ENCODE measurements at places on chromosomes 2 and 18.
A peak's percentile ranks its signal among the peaks of the same experiment; 100 is the strongest.

DNA sequence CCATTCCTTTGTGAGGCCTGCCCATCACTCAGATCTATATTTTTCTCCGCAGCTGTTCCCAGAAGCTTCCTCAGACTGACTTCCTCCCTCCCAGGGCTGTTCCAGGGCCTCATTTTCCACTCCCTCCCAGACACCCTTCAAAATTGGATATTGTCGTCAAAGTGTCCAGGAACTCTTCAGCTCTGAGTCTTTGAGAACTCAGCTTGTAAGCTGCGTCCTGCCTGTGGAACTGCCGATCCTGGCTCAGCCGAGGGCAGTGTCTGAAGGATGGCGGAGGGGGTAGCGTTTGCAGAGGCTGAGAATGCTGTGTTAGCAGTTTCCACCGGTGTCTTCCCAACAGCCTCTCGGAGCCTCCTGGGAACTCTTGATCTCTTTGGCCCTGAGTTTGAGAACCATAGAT lies 27.1 kb downstream of the NCK2 start:
- no peak for DNase-seq

- no peak for DNase-seq
These were observed 869 bp upstream of the TCF23 start for GRCh38 chr2:27147935-27148334.

DNA sequence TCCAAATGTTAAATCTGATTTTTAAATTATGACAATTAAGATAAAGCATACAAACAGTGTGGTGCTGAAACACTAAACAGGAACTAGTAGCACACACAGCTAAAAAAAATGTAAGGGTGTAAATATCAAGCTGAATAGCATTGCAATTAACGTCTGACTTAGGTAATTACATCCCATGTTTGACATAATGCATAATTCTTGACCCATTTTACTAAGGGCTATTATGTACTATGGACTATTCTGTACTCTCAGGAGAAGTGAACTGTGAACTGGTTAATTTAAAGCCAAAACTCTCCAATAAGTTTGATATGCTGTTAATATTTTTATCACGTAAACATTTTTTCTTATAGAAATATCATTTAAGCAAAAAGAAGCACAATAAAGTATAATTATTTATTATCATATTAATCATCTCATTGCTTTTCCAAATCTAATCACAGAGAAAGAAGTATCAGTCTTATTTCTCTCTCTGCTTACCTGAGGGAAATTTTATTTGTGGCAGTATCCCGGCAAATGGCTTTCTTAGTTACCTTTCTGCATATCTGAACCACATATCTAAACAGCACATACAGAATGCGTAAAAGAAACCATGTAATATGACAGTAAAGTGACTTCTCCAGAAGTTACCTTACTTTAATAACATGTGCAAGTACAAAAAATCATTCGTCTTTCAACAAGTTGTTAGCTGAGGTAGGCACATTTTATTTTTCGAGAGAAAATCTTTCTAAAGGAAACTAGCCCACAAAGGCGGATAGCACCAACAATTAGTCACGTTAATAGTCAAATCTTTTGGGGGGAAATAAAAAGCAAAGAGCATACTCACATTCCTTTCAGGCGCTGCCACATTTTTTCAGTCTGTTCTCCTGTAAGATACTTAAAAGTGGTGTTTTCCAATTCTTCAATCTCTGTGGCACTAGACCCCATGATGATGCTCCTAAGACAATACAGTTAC lies 94.9 kb upstream of the PDE1A start:
- DNase-seq = no peak

- DNase-seq = peak; percentile 81
These were observed 68.4 kb upstream of the MCFD2 start for GRCh38 chr2:46984040-46984439.

GRCh38 chr2:65799141-65799854 lies 366.9 kb upstream of the SPRED2 start:
- DNase-seq = no peak

GRCh38 chr2:113981404-113982134 lies 91.7 kb downstream of the ACTR3 start:
- DNase-seq = no peak

- DNase-seq = no peak
These were observed 119.0 kb upstream of the ZBTB14 start for GRCh38 chr18:5414546-5414945.

DNA sequence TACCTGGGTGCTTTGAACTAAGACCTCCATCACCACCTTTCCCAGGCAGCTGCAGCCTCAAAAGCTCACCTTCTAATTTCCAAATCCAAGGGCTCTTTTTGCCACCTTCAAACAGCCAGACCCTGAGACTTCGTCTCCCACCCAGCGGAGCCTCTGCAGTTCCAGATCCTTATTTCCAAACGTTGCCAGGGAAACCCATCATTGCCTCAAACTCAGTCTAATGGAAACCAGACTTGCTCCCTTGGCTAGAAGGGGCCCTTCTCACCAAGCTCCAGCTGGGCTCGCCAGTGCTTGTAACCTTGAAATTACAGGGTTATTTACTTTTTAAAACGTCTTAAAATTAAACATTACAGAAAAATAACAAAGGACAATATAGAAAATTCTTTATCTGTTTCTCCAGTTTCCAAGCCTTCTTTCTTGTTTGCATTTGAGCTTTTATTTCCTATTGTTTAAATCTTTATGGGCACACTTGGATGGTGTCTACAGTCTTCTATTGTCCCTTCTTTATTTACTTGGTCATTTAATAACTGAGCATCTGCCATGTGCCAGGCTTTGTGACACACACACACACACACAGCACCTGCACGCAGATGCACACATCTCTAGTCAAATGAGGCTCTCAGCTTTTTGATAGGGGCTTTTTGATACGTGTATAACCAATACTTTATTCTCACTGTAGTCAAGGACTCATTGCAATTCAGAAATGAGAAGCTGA lies 36.1 kb downstream of the TRPM8 start:
- DNase-seq = no peak

- DNase-seq = no peak
These were observed 130.1 kb upstream of the TMEM18 start for GRCh38 chr2:807300-807699.

DNA sequence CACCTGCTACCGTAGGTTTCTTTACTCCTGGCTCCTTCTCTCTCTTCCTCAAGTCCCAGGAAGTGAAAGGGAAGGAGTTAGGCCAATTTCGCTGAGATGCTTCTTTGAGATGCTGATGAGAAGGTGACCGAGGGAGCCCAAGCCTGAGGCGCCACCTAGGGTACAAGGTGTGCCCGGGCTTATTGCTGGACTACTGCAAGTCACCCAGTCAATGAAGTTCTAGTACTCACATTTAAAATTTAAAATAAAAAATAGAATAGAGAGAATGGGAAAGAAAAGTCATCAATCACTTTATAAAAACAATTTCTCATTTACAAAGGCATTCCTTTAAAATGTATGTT lies 45.3 kb downstream of the ACAA2 start:
- peak; percentile 41 for DNase-seq

- DNase-seq = no peak
These were observed 53.2 kb downstream of the BMPR2 start for GRCh38 chr2:202429164-202429980.

GRCh38 chr2:225334514-225334913 lies 65.0 kb upstream of the NYAP2 start:
- DNase-seq = no peak

GRCh38 chr2:214651451-214651850 lies 158.0 kb downstream of the BARD1 start:
- no peak for DNase-seq

DNA sequence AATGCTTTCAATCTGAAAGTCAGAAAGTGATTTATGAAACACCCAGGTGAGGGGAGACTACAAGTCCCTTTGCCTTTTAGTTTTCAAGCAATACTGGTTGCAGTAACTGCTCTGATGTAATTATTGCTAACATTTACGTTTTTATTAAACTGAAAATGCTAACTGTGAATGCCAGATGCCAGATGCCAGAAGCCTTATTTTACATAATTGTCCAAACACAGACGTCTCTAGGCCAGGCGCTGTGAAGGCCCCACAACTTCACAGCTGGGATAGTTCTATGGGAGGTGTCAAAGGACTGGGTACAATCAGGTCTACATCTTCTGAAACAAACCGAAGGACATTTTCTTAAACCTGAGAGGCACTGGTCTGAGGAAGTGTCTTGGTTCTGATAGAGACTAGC lies 27.5 kb upstream of the MSGN1 start:
- DNase-seq = peak; percentile 23

DNA sequence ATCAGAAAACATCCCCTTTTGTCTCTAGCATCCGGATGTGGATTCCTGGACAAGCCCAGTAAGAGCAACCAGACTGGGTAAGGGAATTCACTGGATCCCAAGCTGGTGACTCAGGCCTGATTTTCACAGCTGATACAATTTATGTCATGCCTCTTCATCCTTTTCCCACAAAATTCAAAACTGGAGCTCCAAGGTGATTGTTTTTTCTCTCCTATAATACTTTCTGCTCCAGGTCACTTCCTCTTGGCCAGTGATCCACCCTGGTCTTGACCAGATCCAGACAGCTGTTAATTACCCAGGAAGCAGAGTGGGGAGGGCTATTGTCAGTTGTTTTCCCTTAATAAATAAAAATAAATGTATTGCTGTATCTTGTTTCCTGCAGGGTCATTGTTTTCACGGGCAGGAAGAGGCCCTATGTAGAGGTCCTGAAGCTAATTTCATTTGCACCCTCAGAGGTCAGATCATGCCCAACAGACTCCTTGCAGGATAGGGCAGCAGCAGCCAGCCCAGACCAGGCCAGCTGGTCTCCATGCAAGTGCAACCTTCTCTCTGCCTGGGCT lies 57.6 kb downstream of the EVA1A start:
- DNase-seq = no peak

DNA sequence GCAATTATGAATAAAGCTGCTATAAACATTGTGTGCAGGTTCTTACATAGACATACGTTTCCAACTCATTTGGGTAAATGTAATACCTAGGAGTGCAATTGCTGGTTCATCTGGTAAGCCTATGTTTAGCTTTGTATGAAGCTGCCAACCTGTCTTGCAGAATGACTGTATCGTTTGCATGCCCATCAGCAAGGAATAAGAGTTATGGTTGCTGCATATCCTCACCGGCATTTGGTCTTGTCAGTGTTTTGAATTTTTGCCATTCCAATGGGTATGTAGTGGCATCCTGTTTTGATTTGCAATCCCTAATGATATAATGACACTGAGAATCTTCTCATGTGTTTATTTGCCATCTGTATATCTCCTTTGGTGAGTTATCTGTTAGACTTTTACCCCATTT lies 20.7 kb downstream of the CCDC150 start:
- DNase-seq = no peak

DNA sequence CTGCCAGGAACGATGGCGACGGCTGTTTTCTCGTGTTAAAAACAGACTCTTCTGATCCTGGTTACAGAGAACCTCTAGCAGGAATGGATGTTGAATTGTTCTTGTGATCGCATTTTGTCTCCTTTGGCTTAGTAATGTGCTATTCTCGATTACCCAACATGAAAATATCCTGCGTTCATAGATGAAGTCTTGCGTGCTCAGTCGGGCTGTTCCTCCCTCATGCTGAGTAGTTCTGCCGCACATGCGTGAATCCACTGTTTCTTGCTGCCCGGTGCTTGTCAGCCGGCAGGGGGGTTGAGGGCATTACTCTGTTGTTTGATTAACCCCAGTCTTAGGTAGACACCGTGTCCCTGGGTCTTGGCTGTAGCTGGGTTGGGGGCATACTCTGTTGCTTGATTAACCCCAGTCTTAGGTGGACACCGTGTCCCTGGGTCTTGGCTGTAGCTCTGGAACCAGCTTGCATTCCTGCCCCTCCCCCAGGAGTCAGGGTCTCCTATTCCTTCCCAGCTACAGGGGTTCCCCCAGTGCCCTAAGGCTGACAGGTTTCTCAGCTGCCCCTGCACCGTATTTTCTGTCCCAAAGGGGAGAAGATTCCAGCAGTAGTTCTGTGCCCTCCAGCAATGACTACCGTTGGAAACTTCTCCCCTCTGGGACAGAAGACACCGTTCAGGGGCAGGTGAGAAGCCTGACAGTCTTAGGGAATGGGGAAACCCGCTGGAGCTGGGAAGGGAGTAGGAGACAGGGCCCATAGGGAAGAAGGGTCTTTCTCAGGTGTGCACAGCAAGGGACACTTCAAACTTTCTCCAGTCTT lies 22.1 kb upstream of the ASB1 start:
- DNase-seq = no peak

GRCh38 chr2:183575481-183575880 lies 451.2 kb downstream of the NUP35 start:
- DNase-seq = no peak

DNA sequence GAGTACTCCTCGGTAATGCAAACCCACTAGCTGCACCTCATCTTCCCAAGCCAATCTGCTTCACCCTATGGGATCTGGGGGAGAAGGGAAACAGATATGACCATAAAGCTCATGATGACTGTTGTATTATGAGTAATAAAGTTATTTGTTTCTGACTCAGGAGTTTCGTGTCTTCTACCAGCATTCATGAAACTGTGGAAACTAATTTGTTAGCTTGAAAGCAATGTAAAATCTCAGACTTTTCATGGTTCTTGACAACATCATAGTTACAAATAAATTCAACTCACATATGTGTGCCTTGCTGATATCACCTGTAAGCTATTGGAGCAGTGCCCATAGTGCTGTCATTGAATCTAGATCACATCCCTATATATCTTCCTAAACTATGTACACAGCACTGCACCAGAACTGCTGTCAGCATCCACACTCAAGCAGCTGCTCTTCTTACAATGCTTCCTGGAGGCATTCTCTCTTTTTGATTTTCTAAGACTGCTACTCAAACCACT lies 135.6 kb upstream of the KYNU start:
- peak; percentile 48 for DNase-seq

DNA sequence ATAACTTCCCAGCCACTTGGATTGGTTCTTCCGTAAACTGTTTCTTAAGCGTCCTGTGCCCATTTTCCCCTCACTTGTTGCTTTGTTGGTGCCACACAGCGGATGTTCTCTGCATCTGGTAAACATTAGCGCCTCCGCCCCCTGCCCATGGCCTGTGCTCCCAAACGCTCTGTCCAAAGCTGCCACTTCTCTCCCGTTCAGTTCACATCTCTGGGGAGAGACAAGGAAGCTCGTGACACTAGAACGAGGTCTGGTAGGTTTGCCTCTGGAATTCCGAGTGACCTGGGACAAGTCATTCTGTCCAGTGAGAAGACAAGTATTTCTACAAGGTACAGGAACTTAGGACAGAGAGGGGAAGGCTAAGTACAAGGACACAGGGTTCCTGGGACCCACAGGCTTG lies 9.4 kb downstream of the COPS9 start:
- no peak for DNase-seq
